Fibroblast of lung (primary cell): ENCODE measurements at places on chromosomes 7 and 10. TPM values are rescaled to one million over a fixed set of nuclear protein-coding genes. Genes with fewer than 3 reads are reported as not detected.

DNA sequence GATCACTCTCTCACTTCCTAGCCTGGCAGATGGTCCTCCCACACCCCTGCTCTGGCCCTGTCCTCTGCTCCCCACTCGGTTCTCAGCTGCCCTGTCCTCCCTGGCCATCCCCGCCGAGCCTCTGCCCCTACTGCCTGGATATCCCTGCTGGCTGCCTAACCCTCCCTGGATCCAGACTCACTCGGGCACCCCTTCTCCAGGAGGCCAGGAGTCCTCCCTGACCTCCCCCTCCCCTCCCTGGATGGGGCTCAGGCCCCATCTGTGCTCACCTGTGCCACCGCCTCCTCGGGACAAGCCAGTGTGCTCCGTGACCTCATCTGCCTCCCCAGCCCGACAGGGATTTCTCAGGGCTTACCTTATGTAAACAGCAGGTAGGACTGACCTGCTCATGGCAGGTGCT lies 406.1 kb downstream of the TCERG1L start:
- DNase-seq = no peak

Gene PRKG1
- 60.1 and 71.8 TPM in 2 replicates for total RNA-seq

GRCh38 chr7:76364198-76364584 lies 5.4 kb upstream of the YWHAG start:
- peak; percentile 77 for DNase-seq

DNA sequence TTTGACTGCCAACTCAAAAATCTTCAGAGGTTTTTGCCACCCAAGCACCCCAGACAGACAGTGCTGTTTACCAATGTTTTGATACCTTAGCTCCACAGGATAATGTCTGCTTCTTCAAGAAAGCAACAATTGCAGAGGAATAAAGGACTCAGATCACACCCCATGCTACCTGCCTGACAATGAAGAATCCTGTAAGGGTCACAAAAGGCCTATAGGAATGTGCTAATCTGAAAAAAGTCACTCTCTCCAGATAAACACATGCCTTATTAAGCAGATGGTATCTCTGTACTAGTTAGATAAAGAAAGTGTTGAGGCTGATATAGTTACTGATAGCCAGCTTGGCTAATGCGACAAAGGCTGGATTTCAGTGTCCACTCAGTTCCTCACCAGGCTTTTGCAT lies 1076.7 kb upstream of the SORCS1 start:
- no peak for DNase-seq

Gene SAP25
- not detected in 2 replicates for total RNA-seq

- DNase-seq = no peak
Measured at GRCh38 chr10:113297226-113297625, 255.6 kb upstream of the HABP2 start.

- peak; percentile 45 for DNase-seq
Measured at GRCh38 chr7:132817949-132818348, 241.7 kb upstream of the PLXNA4 start.

DNA sequence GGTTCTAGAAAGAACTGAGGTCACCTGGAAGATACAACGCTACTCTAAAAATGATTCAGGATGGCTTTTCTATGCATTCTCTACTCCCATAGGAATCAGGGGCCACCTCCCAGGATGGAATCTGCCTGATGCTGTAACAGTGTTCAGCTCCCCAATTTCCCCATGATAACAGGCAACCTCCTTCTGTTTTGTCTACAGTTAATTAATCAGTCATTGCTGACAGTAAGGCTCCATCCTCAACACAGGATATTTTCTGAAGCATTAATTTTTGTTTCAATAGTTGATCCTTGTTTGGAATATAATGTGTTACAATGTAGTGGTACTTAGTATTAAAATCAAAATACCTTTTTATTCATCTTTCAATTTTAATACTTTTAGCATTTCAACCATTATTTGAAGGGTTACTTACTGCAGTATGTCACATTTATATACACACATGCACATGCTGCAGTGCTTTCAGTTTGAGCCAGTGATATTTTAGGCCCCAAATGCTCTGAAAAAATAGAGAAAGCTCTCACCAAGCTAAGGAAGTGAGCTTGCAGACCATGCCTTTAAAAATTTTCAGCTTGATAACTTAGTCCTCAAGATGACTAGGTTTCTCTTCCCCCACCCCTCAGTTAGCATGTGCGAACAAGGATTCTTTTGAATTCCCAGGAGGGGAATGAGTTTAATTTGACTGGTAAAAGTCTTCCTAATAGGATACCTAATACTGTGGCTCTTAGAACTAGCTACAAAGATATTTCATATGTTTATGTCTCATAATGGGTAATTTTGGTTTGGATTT lies 592 bp upstream of the PIK3CG start:
- DNase-seq = no peak

DNA sequence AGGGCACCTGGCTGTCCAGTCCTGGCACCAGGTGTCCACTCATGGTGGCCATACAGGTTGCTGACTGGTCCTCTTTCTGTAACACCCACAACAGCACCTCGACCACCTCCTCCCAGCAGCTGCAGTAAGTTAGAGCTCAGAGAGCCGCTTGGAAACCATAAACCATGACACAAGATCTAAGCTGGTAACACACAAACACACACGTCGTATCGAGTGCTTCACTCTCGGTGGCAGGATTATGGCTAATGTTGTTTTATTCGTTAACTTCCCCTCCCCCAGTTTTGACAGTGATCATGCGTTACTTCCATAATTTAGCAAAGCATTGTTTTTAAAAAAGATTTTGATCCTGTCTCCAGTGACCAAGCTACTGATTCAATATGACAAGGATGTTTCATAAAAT lies 59.7 kb downstream of the CAMK2B start:
- no peak for DNase-seq

GRCh38 chr10:44952779-44953231 lies 6.8 kb upstream of the RASSF4 start:
- DNase-seq = no peak

GRCh38 chr10:32629910-32630309 lies 184.0 kb downstream of the CCDC7 start:
- DNase-seq = no peak

DNA sequence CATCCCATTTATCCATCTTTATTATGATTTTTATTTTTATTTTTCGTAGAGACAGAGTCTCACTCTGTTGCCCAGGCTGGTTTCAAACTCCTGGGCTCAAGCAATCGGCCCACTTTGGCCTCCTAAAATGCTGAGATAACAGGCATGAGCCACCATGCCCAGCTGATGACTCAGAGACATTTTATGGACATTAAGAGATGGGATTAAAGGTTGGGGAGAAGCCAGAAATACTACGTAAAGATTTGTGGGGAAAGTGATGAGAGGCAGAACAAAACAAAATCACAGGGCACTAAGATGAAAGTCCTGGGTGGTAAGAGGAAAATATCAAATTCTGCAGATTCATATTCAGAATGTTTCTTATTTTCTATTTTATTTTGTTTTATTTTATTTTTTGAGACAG lies 7.6 kb downstream of the WNT8B start:
- no peak for DNase-seq

- DNase-seq = no peak
Measured at GRCh38 chr7:158402471-158402870, 185.2 kb downstream of the PTPRN2 start.
